Stimulated activated CD4-positive, alpha-beta T cell treated with anti-CD3 and anti-CD28 coated beads, Interleukin-1b, Interleukin-23, amount 100 ng/mL, for 1 hour (primary cell): ENCODE measurements at places on chromosomes 4 and X.

DNA sequence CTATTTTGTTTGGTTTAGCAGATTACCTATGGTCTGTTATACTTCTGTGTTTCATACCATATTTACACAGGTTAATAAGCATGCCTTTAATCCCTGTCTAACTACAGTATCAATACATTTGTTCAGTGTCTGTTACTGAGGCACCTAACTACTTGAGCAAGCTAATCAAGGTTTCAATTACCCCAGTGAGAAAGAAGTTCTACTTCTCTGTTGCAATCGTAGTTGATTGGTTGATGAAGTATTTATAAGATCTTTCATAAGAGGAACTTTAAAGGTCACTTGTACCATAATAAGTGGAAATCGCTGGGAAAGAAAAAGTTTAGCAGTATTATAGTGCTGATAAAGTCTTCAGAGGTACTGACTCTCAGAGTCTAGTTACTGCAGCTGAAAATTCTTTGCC is 490.6 kb downstream of the RPA4 start:
- DNase-seq: no peak

DNA sequence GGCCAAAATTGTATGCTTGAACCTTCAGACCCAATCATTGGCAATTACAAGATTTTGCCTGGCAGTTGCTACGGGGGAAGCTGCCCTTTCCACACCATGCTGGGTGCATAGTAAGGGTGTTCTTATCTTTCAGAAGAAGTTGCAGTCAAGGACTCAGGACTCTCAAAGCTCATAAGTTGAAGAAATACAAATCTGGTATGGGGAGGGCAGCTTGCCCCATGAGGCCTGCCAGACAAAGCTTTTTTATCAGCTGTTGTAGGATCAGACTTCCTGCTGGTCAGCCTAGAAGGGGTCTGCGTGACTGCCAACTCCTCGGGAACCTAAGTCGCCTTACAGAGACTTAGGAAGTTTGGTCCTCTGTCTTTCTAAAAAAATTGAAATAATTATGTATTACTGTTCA is 174.9 kb upstream of the TECRL start:
- no peak for DNase-seq

GRCh38 chr4:25977397-25978170 is 63.6 kb downstream of the SMIM20 start:
- no peak for DNase-seq

- no peak for DNase-seq
Observed at GRCh38 chr4:26204249-26204825, 116.5 kb upstream of the RBPJ start.
